AG04449 (cell line): ENCODE measurements at places on chromosomes 3 and 15.

GRCh38 chr3:43873723-43874122 lies 183.0 kb downstream of the ABHD5 start:
- DNase-seq = no peak

DNA sequence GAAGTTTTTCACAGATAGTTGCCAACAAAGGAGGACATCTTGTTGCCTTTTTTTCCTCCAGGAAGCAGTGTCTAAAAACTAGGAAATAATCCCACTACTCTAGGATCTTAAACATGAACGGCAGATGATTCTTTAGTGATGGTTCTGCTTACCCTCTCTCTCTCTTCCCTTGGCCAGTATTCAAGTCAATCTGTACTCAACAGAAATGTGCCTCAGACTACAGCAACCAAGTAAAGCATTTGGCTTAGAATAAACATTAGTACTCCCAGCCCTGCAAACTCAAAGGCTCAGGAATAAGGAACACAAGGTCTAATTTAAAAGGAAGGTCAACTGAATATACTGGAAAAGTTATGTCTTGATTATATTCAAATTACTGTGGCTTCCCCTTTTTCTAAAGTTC lies 8.7 kb downstream of the NPTN start:
- no peak for DNase-seq

GRCh38 chr3:83011481-83011880 lies 1250.0 kb upstream of the GBE1 start:
- no peak for DNase-seq

- DNase-seq = no peak
Observed at GRCh38 chr3:33746416-33747116, 28.5 kb upstream of the CLASP2 start.

GRCh38 chr3:55608301-55608937 lies 121.3 kb upstream of the WNT5A start:
- no peak for DNase-seq
